Stimulated activated naive CD4-positive, alpha-beta T cell (primary cell): ENCODE measurements at places on chromosomes 7 and 10.

- DNase-seq = no peak
Measured at GRCh38 chr7:158106272-158106671, 481.4 kb downstream of the PTPRN2 start.

DNA sequence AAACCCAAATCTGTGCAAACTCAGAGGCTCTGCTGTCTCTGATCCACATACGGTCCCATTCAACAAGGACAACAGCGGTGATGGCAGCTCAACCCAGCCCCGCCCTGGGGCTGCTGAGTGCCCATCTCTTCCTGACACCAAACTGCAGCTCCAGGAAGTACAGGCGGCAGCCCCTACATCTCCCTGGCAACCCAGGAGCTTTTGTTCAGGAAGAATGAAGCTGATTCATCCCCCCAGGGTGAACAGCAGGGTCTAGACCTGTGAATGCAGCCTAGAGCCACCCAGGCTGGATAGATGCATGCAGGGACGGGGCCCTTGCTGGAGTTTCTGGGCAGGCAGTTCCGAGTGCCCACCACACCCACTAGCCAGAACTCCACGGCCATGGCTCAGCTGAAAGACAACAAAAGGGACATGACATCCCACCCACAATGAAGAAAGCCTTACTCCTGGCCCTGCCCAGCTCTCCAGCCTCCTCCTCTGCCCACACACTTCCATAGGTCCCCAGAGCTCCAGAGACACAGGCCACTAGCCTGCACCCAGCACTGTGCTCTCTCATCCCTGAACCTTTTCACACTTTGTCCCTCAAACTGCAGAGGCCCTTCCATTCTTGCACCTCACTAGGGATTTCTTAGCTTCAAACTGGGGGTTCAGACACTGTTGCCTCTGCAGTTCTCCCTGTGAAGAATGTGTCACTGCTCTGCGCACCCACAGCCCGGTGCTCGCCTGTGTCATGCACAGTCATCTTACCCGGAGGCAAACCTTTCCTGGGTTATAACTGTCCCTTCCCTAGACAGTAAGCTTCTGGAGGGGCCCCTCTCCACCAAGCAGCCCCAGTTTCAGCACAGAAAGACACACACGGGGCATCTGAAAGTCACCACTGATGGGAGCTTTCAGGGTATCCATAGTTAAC, 99.1 kb downstream of the GRID1 start:
- no peak for DNase-seq

- DNase-seq = no peak
Measured at GRCh38 chr7:43792471-43793150, 34.1 kb downstream of the BLVRA start.

- DNase-seq = no peak
Measured at GRCh38 chr10:129865413-129865812, 98.7 kb downstream of the EBF3 start.

DNA sequence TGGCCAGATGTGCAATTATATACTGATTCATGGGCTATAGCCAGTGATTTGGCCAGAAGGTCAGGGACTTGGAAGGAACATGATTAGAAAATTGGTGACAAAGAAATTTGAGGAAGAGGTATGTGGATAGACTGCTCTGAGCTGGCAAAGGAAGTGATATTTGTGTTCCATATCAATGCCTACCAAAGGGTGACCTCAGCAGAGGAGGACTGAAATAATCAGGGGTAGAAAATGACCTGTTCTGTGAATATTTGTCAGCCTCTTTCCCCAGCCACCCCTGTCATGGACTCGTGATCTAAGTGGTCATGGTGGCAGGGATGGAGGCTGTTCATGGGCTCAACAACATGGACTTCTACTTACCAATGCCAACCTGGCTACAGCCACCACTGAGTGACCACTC, 47.0 kb downstream of the PTPRE start:
- no peak for DNase-seq

GRCh38 chr10:8361510-8361844, 307.0 kb downstream of the GATA3 start:
- DNase-seq = no peak
